ENCODE measurements at places on chromosomes 7 and 10.
A peak's percentile ranks its signal among the peaks of the same experiment; 100 is the strongest.

GRCh38 chr7:39686261-39686924, 63.0 kb downstream of the RALA start:
- peak; percentile 18 for DNase-seq

GRCh38 chr7:1713502-1714484, 43.7 kb downstream of the ELFN1 start:
- no peak for DNase-seq

- DNase-seq = peak; percentile 13
Measured at GRCh38 chr10:48655411-48656240, 29.0 kb upstream of the WDFY4 start.

DNA sequence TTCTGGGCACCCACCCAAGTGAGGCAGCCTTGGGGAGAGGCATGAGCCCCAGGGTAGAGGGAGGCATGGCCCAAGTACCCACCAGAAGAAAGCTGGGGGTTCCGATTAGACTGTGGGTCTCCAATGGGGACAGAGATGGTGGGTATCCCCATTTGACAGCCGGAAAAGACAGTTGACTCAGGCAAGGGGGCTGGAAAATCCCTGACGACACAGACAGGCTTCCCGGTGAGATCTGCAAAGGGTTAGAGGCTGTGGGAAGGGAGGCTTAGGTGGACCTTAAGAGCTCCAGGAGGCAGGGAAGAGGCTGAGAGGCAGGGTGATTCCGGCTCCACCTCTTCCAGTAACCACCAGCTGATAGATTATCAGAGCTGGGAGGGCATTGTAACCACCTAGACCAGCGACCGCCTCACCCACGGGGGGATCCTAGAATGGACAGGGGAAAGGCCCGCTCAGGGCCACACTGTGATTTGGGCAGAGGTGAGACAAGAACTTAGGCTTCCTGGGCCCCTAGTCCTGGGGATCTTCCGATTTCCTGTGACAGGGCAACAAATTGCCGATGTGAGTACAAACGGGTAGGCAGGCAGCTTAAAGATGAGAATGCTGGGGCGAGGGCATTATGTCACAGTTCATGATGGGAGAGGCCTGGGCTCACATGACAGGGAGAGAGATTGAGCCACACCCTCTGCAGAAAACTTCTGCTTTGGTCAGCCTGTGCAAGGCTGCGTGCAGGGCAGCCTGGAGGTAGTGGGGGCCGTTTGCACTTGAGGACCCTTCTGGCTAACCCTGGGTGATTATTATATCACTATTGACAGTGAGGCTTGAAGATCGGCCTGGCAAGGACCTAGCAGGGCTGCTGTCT, 5.4 kb downstream of the TBATA start:
- no peak for DNase-seq

GRCh38 chr10:17200001-17200911, 1.2 kb downstream of the TRDMT1 start:
- DNase-seq = no peak

GRCh38 chr7:156184164-156184563, 371.9 kb upstream of the SHH start:
- no peak for DNase-seq

GRCh38 chr10:132810807-132811700, 25.1 kb upstream of the NKX6-2 start:
- DNase-seq = no peak

DNA sequence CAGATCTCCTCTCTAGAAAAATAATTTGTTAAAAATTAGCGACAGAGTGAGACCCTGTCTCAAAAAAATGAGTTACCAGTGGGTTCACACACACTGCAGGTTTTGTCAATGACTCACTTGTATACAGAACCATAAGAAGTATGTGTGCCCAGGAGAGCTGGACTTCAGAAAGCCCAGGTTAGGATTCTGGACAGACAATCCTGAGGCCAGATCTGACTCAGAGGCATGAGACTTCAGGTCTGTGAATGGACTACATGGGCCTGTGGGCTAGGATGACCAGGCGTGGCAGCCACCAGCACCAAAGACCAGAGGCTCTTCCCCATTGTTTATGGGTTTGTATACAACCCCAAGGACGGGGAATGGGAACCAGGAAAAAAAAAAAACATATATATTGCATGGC, 9.3 kb upstream of the ZNF438 start:
- no peak for DNase-seq

- no peak for DNase-seq
Measured at GRCh38 chr7:34806831-34807230, 148.8 kb downstream of the NPSR1 start.

GRCh38 chr7:31043051-31043471, 9.0 kb upstream of the ADCYAP1R1 start:
- no peak for DNase-seq

DNA sequence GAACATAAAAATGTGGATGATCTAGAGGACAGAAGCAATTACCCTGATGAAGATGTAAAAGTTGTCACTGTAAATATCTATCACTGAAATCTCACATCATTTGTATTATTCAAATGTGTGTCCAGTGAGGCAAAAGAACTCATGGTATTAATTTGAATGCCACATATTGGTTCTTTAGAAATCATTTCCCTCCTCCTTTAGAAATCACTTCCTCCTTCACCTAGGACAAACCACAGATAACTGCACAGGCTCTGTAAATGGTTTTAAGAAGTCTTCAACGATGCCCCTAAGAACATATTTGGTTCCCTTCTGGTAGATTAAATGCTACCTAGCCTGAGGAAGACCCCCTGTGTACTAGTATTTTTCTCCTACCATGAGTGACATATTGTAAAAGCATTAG, 33.1 kb upstream of the ZNF518A start:
- no peak for DNase-seq

DNA sequence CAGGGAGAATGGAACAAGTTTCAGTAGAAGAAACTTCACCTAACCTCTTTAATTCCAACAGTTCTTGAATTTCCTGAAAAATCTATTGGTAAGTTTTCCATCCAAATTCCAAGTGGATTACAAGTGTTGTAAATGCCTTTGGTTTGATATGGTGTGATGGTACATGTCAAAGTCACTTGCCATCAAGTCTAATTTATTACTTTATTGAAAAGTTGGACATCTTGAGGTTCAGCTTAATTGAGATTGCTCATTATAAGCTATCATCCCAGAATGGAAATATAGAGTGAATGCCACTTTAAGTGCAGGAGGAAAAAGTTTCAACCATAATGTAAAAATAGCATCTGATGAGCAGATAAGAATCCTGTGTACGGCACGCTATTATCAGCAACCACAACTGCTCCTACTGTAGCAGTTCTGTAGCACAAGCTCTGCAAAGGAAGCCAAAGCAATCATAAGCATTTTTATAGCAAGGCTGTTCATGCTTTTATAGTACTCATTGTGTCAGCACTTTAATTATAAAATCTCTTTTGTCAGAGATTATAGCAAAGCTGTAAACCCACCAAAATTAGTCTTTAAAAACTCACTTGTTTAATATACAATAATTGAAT, 991.8 kb upstream of the PHF14 start:
- DNase-seq = no peak

- no peak for DNase-seq
Measured at GRCh38 chr7:155785536-155785935, 26.7 kb downstream of the SHH start.

DNA sequence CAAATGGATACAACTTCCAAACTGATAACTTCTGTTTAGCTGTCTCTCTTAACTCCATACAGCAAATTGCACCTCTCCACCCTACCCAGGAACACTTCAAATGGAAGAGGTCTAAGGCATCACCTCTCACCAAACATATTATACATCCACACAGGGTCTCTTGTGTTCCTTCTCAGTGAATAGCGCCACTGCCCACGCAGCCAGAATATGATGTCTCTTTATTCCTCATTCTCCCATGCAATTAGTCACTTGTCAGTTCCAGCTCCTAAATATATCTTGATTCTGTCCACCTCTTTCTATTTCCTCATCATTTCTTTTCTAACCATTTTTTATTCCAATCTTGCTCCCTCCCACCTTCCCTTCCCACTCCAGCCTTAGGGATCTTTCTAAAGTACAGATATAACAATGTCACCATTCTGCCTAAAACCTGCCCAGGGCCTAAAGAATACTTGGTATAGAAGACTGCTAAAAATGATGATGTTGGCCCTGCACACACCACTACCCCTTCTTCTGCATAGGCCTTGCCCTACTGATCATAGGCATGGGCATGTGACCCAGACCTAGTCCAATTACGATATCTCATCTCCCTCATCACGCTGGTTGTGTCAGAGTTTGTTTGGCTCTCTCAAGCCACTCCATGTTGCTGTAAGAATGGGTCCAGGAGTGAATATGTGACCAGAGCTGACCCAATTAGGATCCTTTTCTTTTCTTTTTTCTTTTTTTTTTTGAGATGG, 5.7 kb upstream of the TSPAN14 start:
- DNase-seq = no peak
